ENCODE measurements at places on chromosomes 12 and 14. TPM values are rescaled to one million over a fixed set of nuclear protein-coding genes. Genes with fewer than 3 reads are reported as not detected.

GRCh38 chr12:53330671-53331070 lies 5.5 kb downstream of the SP7 start:
- no peak for DNase-seq
- H3K27me3 ChIP-seq, result peaks cover 2% of the 10 kb centered on the region
- H3K4me1 ChIP-seq, result no peaks in the 10 kb centered on the region

DNA sequence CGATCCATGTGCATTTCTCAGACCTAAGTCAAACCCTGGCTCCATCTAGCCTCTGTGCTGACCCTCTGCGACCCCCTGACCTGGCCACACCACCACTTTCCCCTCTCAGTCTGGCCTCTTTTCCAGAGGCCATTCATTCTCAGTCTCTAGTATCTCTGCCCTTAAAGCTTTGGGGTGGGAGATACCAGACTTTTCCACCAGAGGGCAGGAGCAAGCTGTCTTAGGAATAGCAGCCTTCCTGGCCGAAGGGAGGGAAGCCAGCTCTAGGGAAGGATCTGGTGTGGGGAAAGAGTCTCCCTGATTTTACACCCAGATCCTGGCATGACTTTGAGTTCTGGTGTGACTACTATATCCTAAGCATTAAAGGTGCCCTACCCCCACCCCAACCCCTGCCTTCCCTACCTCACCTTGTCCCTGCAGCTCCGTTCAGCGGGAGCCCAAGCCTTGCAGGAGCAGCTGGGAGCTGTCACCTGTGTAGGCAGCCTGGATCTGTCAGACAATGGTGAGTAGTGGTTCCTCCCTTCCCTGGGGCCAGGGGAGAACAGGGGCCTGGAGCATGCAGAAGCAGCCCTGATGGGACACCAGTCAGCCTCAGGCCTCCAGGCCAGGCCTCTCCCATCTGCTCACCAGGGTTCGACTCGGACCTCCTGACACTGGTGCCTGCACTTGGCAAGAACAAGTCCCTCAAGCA lies 6.6 kb downstream of the CARMIL3 start:
- peak overlapping the region; percentile 57 for H3K27ac ChIP-seq
- no peak overlapping the region for H3K4me3 ChIP-seq
- H3K27me3 ChIP-seq, result peaks cover 1% of the 10 kb centered on the region

ZNF641 gene
- polyA plus RNA-seq, result 14.5 TPM

DNA sequence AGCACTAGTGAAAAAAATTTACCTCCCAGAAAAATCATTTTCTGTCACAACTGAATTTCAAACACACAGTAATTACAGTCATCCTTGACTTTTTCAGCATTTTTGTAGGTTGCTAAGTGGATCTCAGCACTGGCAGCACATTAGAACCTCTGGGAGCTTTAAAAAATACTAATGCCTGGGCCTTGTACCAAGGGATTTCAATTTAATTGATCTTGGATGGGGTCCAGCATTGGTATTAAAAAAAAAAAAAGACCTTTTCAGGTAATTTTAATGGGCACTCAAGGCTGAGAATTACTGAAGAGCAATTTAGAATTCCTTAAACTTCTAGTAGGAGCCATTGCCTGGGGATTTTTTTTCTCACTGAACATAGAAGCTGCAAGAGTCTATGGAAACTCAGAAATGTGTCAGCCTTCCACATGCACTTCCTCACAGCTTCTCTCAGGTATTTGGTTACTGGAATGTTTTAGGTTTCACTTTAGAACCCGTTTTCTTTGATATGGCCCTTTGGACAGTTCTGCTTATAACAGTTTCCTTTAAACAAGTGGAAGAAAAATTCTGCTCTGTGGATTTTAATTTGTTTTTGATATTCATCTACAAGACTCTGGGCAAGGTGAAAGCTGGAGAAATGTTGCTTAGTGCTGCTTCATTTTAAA lies 88.5 kb upstream of the DACT1 start:
- peaks cover 3% of the 10 kb centered on the region for H3K36me3 ChIP-seq
- peaks cover 1% of the 10 kb centered on the region for H3K27me3 ChIP-seq
- H3K4me3 ChIP-seq, result no peak overlapping the region
- DNase-seq, result no peak

GRCh38 chr12:31228811-31229792 lies 96.8 kb downstream of the SINHCAF start:
- no peak for DNase-seq
- no peaks in the 10 kb centered on the region for H3K36me3 ChIP-seq
- H3K27ac ChIP-seq, result no peak overlapping the region
- no peaks in the 10 kb centered on the region for H3K4me1 ChIP-seq
- H3K27me3 ChIP-seq, result no peaks in the 10 kb centered on the region

DNA sequence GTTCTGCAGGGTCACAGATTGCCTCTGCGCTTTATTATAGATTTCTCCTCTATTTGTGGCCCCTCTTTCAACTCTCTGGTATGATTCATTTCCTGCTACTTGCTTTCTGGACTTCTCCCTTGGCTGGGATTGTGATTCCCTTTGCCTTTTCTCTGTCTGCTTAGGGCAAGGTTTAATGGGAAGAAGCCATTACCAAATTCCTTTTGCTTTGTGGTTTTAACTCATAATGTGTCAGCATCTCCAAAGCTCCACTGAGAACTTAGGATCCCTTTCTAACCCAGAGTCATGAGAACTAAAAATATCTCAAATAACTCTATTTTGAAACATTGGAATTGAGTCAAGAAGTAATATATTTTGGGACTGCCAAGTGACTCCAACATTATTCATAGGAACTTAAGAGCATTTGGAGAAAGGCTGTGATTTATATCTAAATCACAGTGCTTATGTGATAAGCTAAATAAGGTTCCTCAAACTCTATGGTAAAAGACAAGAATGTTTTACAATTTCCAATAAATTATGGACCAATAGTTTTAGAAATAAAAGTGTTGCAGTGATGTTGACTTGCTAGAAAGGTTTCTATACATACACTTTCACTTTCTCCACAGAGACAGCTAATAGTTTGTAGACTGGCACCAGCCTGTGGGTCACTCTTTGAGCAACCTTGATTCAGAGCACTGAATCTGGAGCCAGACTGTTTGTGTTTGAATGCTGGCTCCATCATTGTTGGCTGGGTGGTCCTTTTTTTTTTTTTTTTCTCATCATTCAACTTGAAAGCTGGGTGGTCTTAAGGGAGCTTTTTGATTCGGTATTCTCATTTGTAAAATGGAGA lies 93.9 kb downstream of the DACT1 start:
- peaks cover 8% of the 10 kb centered on the region for H3K27me3 ChIP-seq
- H3K36me3 ChIP-seq, result no peaks in the 10 kb centered on the region
- no peaks in the 10 kb centered on the region for H3K4me1 ChIP-seq
- no peak overlapping the region for H3K4me3 ChIP-seq
- no peak overlapping the region for H3K27ac ChIP-seq

RNASE1 gene
- polyA plus RNA-seq, result not detected

MSRB3 gene
- 4.6 TPM for polyA plus RNA-seq

TMEM30B gene
- polyA plus RNA-seq, result 1.2 TPM

DNA sequence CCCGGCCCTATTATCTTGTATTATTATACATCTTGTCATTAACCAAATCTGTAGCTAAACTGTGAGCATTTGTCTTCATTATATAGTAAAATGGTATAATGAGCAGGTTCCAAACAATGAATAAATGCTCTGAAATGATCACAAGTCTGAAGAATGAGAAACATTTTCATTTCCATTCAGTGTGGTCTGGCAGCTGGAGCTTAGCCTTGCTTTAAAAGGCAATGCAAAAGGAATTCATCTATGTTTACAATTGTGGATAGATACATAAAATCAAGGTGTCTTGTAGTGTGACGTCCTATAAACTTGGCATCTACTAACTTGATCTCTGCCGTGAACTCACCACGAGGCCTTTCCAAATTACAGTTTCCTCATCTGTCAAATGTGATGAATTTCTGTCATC lies 168.3 kb downstream of the RMST start:
- no peak overlapping the region for H3K27ac ChIP-seq
- DNase-seq, result no peak
- H3K36me3 ChIP-seq, result no peaks in the 10 kb centered on the region
- H3K27me3 ChIP-seq, result peaks cover 1% of the 10 kb centered on the region
- no peaks in the 10 kb centered on the region for H3K4me1 ChIP-seq

DNA sequence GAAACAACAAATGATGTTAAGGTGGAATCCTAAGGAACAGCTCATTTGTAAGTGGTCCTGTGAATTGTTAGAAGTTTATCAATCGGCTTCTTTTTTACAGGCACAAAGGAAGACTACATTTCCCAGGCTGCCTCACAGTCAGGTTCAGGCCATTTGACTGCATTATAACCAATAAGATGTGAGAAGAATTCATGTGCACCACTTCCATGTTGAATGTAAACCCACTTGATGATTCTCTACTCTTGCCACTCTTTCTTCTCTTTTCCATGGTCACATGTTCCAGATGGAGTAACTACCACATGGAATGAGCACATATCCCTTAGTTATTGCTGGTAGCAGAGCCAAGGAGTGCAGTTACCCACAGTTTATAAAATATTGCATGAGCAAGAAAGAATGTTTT lies 67.1 kb upstream of the GZMB start:
- no peak overlapping the region for H3K27ac ChIP-seq
- peaks cover 12% of the 10 kb centered on the region for H3K36me3 ChIP-seq
- no peak for DNase-seq
- H3K27me3 ChIP-seq, result no peaks in the 10 kb centered on the region
- H3K4me3 ChIP-seq, result no peak overlapping the region

TAS2R46 gene
- not detected for polyA plus RNA-seq

GRCh38 chr14:44494137-44494536 lies 12.9 kb downstream of the FSCB start:
- no peak overlapping the region for H3K27ac ChIP-seq
- no peak overlapping the region for H3K4me3 ChIP-seq
- no peaks in the 10 kb centered on the region for H3K4me1 ChIP-seq
- H3K27me3 ChIP-seq, result no peaks in the 10 kb centered on the region

DNA sequence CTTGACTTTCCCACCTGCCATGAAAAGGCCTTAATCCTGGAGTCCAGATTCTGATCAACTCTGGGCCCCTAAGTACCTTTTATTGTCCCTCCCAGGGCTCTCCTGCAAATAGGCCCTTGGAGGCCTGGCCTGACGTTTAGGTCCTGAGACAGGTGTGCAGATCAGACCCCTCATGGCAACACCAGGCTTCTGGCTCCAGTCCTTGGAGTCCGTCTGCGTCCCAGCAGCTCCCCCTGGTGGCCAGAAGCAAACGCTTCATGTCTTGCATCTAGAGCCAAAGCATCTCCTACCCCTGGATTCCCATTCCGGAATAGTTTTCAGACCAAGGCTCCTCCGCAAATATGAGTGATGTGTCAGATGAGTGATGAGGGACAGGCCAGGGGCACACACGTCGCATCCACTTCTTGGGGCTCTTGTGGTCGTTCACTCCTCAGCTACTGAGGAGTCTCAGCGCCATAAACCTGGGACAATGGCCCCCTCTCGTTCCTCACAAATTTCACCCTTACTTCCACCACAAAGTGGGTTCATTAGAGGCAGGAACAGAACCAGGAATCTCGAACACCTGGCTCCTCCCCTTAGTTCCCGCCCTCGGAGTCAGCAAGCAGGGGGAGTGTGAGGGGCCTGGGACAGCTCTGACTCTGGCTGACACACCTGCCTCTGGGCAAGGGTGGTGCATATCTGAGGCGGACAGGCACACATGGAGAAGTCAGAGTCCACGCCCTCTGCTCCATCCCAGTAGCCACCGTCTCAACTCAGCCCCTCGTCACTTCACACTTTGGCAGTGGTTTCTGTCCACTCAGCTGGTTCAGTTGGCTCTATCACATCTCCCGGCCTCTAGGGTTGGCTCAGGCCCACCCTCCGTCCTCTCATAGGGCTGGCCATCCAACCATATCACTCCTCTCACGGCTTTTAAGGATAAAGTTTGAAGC lies 77.9 kb upstream of the PWP1 start:
- no peak overlapping the region for H3K4me3 ChIP-seq
- H3K36me3 ChIP-seq, result no peaks in the 10 kb centered on the region
- DNase-seq, result peak; percentile 67
- no peak overlapping the region for H3K27ac ChIP-seq

GRCh38 chr12:31861360-31861759 lies 97.9 kb upstream of the RESF1 start:
- H3K27ac ChIP-seq, result no peak overlapping the region
- peaks cover 2% of the 10 kb centered on the region for H3K4me1 ChIP-seq
- H3K4me3 ChIP-seq, result no peak overlapping the region
- H3K36me3 ChIP-seq, result no peaks in the 10 kb centered on the region

DNA sequence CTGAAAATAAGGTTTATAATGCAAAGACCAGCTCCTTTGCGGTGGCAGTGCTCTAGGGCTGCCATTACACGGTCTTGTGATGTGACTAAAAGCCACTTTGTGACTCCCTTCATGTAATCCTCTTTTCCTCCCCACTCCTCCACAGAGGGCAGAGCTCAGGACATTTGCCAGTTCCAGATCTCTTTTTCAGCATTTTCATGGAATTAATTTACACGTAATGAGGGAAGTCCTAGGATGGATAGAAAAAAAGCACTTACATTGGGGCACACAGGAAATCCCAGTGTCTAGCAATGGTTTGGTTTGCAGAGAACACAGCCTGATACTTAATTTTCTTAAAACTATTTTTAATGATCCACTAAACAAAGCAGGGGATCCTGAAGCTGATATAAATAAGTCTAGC lies 17.5 kb upstream of the ATF1 start:
- no peaks in the 10 kb centered on the region for H3K27me3 ChIP-seq
- no peak overlapping the region for H3K27ac ChIP-seq
- no peak for DNase-seq
- H3K4me3 ChIP-seq, result no peak overlapping the region
- no peaks in the 10 kb centered on the region for H3K4me1 ChIP-seq
- peaks cover 20% of the 10 kb centered on the region for H3K36me3 ChIP-seq

- H3K4me3 ChIP-seq, result no peak overlapping the region
- no peak for DNase-seq
- H3K27ac ChIP-seq, result no peak overlapping the region
- no peaks in the 10 kb centered on the region for H3K36me3 ChIP-seq
- no peaks in the 10 kb centered on the region for H3K4me1 ChIP-seq
Observed at GRCh38 chr12:99119449-99119848, 474.4 kb downstream of the APAF1 start.

DNA sequence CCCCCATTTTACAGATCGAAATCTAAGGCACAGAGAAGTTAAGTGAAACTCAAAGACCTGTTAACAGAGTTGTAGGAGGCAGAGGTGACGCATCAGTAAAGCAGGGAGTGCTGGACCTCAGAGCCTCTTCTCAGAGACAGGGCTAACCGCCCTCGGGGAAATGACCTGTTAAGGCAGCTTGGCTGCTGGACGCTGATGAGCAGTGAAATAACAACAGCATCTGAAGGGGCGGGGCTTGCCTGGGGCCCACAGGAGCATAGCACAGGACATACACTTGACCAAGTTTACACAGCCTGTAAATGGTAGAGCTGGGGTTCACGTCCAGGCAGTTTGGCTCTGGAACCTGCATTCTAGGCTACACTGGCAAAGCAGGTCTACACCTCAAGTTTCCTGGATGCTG lies 39.3 kb downstream of the LRTM2 start:
- no peaks in the 10 kb centered on the region for H3K36me3 ChIP-seq
- no peak overlapping the region for H3K27ac ChIP-seq
- no peaks in the 10 kb centered on the region for H3K27me3 ChIP-seq
- no peak for DNase-seq
- no peaks in the 10 kb centered on the region for H3K4me1 ChIP-seq

RIPK3 gene
- polyA plus RNA-seq, result 13.5 TPM

DNA sequence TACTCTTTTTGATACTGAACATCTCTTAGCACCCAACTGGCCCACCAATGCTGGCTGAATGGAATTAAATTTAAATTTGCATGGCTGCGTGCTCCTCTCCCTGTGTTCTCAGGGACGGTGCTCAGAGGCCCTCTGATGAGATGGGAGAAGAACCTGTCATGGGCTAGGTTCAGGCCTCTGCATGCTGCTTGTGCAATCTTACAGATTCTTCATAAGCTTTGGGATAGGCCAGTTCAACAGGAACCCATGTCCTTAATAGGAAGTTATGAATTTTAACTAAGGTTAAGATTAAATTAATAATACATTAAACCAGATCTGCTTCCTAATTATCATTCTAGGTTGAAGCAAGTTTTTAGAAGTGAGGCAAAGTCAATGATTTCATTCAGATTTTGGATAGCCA lies 119.7 kb upstream of the LRIG3 start:
- no peaks in the 10 kb centered on the region for H3K27me3 ChIP-seq
- no peak for DNase-seq
- H3K4me1 ChIP-seq, result no peaks in the 10 kb centered on the region

All from immature natural killer cell (primary cell).